ENCODE measurements at places on chromosomes 6 and 20. TPM values are rescaled to one million over a fixed set of nuclear protein-coding genes. Genes with fewer than 3 reads are reported as not detected.

GRCh38 chr6:89597372-89597771, 41.2 kb downstream of the LYRM2 start:
- no peak for DNase-seq

DNA sequence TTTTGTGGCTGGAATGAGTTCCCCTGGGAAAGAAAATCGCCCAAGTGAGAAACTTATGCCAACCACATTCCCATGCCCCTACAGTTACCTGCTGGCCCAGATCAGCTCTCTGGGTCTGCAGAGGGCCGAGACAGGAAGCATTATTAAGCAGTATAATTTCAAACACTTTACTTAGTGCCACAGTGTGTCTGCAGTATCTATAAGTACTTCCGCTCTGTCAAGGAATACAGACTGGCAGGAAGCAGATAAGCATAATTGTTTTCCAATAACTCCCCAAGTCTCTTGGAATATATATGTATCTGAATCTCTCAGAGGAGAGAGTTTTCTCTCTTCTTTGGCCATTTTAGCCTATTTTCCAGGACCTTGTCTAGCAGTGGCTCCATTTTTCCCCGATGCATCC, 24.9 kb downstream of the SAYSD1 start:
- DNase-seq: no peak

- no peak for DNase-seq
Measured at GRCh38 chr20:38724626-38725147, 401 bp downstream of the SLC32A1 start.

TGM3 gene
- not detected for total RNA-seq

- no peak for DNase-seq
Measured at GRCh38 chr20:43767686-43768474, 41.1 kb upstream of the GTSF1L start.

DNA sequence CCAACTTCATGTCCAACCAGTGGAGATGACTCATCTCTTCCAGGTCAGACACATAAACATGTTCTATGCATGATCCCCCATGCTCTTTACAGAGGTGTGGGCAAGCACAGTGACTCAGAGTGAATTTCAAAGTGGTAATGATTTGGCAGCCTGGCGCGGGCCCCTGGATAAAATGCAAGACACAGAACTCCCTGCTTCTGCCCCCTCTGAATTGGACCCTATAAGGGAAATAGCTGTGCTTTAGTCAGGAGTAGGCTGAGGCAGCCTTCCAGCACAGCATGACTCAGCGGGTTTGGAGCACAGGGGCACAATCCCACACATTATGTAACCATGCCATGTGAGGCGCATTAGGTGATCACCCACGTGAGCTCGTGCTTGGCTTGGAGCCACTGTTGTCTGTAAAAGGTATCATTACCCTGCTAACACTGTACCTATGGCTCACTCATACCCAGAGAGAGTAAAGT, 127.4 kb downstream of the C6orf118 start:
- DNase-seq: no peak

GRCh38 chr20:37598575-37599342, 71.1 kb upstream of the BLCAP start:
- no peak for DNase-seq

DNA sequence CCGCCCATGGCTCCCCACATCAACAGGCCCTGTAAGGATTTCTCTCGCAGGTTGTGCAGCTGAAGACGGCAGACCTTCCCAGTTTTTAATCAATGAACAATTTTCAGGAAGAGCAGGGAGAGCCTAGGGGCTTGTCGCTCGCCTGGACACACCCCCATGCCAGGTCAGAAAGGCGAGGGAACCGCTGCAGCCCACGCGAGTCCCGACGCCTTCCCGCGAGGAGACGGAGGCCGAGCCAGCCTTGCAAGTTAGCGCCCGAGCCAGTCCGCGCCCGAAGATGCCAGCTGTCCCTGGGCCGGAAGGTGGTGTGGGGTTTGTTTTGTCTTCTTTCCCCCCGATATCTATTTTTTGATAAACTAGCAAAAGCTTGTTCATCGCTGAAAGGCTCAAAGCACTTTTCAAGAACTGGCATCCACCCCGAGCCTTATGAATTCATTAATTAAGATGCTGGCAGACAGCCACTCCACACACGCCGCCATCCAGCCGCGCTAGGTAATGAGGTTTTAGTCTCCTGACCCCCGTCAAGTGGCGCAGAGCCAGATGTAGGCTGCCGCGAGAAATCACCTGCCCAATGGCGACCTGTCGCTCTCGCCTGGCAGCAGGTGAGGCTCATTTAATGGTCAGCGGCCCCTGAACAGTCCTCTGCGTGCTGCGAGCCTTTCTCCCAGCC, 6.6 kb downstream of the CCDC167 start:
- DNase-seq: no peak

CD24 gene
- total RNA-seq: 0.71 TPM

BTN3A1 gene
- total RNA-seq: 9.7 TPM

HDGFL1 gene
- not detected for total RNA-seq

DNA sequence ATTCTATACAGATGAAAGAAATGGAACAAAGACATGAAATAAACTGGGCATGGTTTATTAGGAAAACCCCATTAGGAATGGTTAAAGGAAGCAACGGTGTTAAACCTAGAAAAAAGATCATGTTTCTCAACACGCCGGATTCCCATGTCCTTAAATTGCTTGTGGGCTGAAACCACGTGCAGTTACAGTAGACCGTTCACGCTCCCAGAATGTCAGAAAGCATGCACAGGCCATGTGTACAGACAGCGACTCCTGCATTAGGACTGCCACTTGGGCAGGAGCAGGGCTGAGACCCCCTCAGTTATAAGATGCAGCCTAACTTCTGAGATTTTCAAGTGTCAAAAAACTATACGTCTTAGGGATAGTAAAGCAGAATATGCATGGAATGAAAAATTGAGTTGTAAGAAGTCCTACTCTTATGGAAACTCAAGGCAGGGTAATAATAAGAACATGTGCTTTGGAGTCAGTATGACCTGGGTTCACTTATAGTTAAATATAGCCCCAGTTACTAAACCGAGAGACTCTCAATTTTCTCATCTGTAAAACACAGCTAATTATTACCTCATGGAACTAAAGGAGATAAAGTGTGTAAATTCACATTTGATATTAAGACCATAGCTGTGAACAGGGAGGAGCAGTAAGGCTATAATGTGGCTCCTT, 174.0 kb upstream of the UST start:
- DNase-seq: no peak

- no peak for DNase-seq
Measured at GRCh38 chr20:50392138-50392866, 117.9 kb upstream of the PTPN1 start.

- no peak for DNase-seq
Measured at GRCh38 chr6:162702446-162702845, 25.1 kb downstream of the PRKN start.

GRCh38 chr20:61954276-61955021, 111.2 kb downstream of the TAF4 start:
- DNase-seq: no peak

- no peak for DNase-seq
Measured at GRCh38 chr6:45691426-45691825, 313.7 kb upstream of the SUPT3H start.

KCNK15 gene
- total RNA-seq: 0.33 TPM

NT5E gene
- total RNA-seq: 4.3 TPM

- DNase-seq: peak; percentile 40
Measured at GRCh38 chr6:75201901-75202672, 3.8 kb downstream of the COL12A1 start.

DNA sequence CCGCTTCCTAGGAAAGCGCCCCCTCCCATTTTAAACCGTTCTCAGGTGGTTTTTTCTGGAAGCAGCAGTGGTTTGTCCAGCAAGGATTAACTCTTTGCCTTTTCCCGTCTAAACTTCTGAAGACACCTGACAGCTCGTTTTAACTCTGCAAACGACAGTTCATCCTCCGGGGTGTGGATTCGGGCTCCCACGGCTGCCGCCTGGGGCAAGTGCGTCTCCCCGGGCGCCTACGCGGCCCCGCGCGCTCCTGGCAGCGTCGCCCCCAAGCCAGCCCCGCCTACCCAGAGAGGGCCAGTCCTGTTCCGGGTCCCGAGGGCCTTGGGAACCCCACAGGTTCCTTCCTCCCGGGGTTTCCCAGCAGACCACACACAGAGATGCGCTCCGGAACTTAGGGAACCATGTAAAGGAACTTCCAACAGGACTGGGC, 54.4 kb downstream of the PRR18 start:
- peak; percentile 44 for DNase-seq

- no peak for DNase-seq
Measured at GRCh38 chr6:43495409-43495941, 14.7 kb downstream of the LRRC73 start.

DNA sequence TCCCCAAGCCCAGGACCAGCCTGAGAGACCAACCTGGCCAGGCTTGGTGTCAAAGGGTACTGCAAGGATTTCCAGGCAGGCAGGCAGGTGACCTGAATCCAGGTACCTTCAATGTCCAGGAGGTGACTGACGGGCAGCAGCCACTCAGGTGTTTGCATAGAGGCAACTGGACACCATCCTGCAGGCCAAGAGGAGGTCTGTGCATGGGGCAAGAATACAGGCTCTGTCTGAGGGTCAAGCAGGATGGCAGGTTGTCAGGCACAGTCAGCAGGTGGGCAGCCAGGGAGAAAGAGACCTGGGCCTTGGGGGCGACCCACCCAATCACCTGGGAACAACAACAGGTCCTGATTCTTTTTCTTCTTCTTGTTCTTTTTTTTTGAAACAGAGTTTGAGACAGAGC, 159.3 kb upstream of the QKI start:
- no peak for DNase-seq

BNIP5 gene
- total RNA-seq: not detected

DNA sequence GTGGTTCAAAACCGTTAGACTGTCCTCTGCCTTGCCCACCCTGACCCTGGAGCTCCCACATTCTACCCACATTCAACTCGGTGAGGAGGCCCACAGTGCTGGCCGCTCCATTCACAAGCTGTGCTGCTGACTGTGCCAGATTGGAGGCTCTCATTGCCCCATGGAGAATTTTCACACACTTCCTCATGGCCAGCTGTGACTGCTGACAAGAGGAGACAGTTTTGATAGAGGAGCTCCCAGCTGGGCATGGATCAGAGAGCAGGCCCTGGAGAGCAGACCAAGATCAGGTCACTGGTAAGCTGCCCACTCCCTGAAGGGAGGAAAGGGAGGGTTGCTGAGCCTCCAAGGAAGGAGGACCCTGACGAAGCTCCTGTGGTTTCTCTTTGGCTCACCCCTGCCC, 246.1 kb upstream of the RIN2 start:
- DNase-seq: no peak

DNA sequence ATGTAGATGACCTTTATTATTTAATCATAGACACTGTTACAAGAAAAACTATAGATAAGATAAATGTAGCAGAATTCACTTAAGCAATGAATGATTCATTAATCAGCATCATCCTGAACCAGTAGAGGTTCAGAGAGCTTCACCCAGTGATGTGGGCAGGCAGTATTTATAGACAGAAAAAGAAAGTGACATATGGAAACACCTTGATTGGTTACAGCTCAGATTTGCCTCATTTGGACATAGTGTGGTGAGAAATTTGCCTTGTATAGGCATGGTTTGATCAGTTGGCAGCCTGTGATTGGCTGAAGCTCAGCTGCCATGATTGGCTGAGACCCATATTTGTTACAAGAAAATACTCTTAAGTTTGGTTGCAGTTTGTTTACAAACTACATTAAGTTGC, 4.6 kb downstream of the C6orf58 start:
- DNase-seq: no peak

- DNase-seq: no peak
Measured at GRCh38 chr6:431986-432385, 40.4 kb downstream of the IRF4 start.

- no peak for DNase-seq
Measured at GRCh38 chr6:7256785-7257184, 56.2 kb downstream of the SSR1 start.

CAGE1 gene
- not detected for total RNA-seq

LY86 gene
- 1.2 TPM for total RNA-seq

SLC13A3 gene
- 0.30 TPM for total RNA-seq

- DNase-seq: no peak
Measured at GRCh38 chr20:59466107-59466815, 138.1 kb upstream of the PHACTR3 start.

DNA sequence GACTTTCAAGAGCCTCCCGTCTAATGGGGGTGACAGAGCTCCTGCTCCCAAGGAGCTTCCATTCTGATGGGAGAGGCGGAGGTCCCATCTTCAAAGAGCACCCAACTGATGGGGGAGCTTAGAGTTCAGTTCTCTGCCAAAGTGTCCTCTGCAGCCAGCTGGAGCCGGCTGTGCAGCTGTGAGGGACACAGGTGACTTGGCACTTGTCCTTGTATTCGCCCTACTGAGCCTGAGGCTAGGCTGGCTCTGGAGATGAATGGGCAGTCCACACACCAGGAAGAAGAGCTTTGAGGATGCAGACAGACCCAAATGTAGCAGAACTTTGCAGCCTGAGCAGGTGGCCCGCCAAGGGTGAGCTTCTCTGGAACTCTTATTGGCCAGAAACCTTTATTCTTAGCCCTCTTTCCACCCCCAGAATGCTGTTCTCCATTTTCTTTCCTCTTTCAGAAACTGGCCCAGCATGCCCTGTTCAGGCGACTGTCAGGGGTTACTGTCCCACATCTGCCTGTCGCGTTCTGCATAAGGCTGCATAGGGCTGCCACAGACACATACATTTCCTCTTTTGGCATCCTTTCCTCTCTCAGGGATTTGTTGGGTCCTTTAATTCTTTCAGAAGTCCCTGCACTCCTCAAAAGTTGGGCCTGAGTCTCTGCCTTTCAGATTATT, 108.7 kb upstream of the LRFN2 start:
- DNase-seq: no peak

GRM1 gene
- total RNA-seq: 6.7 TPM

DNA sequence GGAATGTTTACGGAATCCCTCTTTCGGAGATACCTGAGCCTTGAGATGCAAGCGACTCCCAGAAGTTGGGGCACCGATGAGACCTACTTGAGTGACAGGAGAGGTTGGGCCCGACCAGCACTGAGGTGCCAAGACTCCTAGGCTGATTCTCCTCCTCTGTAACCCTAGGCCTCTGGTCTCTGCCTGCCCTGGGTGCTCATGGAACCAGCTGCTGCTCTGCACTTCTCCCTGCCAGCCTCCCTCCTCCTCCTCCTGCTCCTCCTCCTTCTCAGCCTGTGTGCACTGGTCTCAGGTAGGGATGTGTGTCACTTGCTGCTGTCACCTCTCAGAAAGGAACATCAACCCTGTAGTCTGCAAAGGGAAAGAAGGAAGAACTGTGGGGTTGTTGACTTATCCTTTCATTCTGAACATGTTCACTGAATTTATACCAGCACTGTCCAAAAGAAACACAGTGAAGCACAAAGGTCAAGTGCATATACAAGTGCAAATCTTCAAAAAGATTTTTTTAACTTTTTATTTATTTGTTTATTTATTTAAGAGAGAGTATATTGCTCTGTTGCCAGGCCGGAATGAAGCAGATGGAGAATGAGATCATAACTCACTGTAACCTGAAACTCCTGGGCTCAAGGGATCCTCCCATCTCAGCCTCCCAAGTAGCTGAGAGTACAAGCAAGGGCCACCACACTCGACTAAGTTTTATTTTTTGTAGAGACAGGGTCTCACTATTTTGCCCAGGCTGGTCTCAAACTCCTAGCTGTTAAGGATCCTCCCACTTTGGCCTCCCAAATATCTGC, 913 bp downstream of the BTN2A2 start:
- DNase-seq: no peak
